Substantia nigra (tissue), 51 donors: ENCODE measurements at places on chromosomes 7 and 10.

DNA sequence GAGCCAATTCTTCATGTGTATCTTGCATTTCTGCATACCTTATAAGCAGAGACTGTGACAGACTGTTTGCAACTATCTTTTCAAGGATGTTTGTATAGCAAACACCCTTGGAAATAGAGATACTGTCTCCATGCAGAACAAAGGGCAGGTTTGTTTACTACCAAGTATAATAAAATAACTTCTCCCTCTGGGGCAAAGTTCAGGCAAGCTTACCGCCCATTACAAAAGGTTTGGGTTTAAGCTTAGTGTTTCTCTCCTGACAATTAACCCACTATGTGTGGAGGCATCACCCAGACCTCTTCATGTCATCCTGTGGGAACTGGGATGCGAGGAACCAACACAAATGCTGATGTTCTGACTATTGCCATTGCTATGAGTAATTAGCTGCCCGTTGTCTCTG lies 479.1 kb upstream of the ZMIZ1 start:
- DNase-seq: no peak

DNA sequence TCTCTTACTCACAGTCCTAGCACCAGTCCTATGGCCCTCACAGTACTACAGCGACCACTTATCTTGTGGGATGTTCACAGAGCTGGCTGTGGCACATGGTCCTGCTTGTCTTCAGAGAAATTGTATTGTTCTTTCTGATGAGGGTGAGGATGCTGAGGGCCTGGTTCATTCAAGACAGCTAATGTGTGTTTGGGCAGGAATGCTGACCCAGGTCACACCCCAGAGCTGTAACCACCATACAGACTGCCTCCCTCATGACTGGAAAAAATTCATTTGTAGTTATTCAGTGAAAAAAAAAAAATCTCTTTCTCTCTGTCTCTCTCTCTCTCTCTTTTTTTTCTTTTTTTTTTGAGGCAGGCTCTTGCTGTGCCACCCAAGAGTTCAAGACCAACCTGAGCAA lies 83.5 kb downstream of the KLF6 start:
- no peak for DNase-seq

DNA sequence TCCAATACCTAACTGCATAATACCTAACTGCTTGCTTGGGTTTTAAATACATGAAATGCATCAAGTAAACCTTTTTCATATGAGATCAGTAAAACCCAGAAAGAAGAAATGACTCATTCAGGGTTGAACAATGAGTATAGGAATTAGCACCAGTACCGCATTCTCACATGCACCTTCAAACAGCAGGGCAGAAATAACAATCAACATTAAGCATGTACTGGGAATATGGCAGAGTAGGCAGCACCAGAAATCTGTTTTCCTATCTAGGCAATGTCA lies 850.3 kb upstream of the SORCS1 start:
- DNase-seq: no peak

DNA sequence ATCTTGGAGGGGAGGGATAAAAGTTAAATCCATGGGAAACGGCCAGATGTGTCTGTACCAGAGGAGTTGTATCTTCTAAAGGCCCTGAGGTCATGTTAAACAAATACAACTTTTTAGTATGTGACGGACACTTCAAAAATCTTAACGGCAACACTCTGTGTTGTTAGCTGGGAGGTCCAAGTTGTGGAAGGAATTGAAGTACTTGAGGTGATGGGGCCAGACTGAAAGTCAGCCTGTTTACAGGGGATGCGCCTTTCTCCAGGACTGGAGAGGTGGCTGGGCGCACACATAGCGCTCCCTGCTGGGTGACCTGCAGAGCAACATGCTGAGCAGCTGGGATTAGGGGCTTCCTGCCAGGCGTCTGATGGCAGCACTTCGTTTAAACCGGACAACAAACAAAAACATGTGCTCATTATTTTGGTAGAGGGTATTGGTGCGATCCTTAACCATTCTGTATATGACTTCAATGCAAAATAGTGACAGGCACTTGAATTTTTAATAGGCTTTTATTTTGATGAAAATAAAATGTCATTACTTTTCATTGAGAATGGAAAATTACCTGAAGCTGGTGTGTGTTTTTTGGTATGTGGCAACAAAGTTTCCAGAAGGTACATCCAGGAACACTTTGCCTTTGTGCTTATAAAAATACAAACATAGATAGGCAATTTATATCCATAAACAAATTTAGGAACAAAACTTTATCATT lies 198.2 kb downstream of the MLLT10 start:
- DNase-seq: peak; percentile 21

DNA sequence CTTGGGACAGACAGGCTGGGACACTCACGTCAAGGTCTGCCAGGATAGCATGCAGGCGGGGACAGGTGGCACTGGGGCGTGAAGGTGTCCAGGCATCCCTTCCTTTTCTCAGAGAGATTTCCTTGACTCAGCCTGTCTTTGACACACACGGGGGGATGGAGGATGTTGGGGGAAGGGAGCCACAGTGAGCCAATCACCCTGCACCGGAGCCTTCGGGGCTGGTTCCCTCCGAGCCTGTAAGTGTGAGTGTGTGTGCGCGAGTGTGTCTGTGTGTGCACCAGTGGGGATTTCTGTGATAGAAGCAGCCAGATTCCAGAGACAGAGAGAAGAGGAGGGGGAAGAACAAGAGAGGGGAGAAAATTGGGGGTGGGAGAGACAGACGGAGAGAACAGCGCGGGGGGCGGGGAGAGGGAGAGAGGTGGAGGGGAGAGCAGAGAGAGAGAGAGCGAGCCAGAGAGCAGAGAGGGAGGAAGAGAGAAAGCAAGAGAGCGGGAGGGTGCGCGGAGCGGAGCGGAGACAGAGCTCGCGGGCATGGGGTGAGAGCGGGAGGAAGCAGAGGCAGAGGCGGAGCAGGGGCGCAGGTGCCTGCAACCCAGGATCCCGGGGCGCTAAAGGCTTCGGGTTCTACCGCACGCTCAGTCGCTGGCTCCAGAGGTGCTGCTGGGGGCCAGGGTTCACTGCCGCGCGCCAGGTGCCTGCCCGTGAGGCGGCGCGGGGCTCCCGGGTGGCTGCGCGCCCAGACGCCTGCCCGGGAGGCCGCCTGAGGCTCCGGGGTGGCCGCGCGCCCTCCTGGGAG lies 466 bp upstream of the GPR26 start:
- DNase-seq: no peak

- DNase-seq: no peak
Observed at GRCh38 chr7:93115796-93116195, 2.0 kb downstream of the SAMD9 start.

DNA sequence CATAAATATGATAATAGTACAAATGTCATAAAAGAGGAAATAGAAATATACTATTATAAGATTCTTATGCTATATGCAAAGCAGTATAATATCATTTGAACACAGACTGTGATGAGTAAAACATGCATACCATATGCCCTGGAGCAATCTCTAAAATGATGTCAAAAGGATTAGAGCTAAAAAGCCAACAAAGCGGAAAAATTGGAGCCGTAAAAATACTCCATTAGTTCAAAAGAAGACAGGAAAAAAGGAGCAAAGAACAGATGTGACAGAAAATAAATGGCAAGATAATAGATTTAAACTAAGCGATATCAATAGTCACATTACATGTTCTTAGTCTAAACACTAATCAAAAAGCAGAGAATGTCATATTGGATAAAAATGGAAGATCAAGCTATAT lies 191.0 kb upstream of the PLPP4 start:
- DNase-seq: no peak

DNA sequence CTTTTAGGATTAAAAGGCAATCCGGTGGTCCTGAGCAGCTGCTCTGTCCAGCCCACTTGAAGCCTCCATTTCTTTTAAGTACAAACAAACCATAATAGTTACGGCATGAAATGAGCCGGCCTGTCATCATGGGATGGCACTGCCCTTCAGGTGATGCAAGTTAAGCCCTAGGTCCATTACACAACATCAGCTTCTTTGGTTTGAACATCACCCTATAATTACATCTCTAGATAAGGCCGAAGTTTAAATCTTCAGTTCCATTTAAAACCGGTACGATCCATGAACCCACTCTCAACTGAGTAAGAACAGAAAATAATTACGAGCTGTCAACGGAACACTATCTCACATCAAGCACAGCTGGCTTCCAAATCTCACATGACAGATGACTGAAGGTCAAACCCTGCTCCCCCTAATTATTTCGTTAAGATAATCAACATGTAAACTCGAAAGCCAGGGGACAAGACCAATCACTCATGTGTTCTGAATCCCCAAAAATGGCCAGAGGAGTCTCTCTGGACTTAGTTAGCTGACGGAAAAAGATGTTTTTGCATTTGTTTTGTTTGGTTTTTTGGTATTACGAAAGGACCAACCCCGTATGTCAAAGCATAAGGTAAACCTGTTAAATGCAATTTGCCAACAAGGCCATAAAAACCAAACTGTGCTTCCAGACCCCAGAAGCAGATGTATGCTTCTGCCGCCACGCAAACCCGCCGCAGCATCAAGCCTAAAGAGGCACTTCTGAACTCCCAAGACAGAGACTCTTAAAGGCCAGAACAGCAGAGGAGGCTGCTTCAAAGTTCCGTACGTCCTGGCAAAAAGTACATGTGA lies 10.8 kb downstream of the GNA12 start:
- no peak for DNase-seq

DNA sequence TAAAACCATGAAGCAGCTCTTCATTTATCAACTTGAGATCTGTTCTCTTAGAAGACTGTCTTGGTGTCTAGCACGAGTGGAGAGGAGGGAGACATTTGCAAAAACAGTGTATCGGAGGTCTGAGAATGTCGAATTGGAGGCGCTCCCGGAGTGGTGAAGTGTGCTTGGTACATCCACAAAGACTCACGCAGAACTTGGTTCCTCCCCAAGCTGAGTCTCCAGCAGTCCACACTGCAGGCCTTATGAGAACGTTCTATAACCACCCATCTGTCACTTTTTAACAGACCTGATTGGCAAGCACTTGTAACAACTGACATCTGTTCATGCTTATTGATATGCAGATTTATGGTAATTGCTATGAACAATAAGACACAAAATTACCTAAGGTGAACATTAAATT lies 261.6 kb downstream of the CELF2 start:
- no peak for DNase-seq

DNA sequence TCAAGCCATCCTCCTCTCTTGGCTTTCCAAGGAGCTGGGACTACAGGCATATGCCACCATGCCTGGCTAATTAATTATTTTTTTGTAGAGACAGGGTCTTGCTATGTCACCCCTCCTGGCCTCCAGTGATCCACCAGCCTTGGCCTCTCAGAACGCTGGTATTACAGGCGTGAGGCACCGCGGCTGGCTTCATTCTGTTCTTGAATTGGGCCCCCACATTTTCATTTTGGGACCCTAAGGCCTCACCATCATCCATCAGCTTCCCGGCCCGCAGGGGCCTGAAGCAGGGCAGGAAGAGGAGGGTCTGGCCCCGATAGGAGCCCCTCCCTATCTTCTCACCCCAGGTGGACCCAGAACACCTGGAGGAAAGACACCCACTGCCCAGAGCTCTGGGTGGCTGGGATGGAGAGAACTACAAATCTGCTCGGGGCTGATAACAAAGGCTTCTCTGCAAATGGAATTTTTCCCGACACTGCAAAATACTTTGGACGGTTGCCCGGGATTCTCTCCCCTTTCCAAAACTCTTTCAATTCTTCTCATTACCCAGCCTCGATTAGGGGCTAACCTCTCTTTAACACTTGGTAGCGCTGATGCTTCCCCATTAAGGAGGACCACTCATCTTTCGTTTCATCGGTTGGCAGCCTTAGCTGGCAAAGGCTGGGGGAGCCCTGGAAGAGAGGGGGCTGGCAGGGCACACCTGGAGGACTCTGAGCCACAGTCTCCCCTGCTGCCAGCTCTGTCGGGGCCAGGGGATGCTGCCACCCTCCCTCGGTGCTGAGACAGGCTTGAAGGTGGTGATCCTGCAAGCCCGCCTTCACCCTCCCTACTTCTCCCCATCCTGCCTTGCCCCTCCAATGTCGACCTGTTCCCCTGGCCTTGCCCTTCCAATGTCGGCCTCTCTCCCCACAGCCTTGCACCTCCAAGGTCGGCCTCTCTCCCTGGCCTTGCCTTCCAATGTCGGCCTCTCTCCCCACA lies 81.0 kb upstream of the GNA12 start:
- no peak for DNase-seq

DNA sequence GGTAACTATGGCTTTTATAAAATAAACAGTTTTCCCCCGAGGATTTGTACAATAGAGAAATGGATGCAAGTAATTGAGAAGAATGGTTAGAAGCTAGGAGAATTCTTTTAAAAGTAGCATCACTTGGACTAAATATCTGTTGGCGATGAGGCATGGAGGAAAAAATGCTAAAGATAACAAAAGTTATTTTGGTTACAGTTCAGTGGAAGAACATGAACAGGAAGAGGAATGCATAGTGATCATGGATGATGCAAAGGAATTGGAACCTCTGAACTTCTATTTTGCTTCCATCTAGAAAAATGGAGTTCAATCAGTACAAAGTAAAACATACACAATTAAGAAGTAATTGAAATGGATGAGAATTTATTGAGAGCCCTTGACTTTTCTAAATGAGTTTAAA lies 32.9 kb downstream of the ENTPD1 start:
- no peak for DNase-seq

- no peak for DNase-seq
Observed at GRCh38 chr10:121684276-121684675, 86.0 kb upstream of the FGFR2 start.

DNA sequence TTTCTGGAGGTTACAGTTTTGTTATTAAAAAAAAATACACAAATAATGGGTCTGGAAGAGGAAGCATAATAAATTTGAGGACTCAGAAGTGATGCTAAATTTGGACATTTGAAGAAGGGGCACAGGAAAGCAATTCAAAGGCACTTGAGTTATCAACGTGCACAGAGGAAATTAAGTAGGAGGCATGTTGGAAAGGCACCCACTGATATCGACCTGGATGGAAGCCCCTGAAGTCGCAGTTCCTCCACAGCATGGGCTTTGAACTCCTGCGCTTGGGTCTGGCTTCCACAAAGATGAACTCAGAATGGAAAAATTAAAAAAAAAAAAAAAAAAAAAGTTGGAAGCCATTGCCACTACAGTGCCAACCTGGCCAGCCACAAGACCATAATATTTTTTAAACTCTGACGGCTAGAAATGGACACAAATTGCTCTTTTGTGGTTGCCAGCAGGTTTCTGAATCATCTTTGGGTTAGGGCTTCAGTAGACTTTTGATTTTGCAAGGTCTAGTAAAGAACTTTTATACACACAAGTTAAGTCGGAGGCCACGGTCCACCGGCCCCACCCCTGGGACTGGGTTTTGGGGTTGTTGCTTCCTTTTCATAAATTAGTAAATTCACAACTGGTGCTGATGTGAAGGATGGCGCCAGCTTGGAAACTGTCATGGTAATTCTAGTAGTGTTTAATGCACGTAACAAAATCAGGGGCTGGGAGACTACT lies 21.6 kb downstream of the JCAD start:
- DNase-seq: no peak
